ENCODE measurements at places on chromosomes 6 and 20. TPM values are rescaled to one million over a fixed set of nuclear protein-coding genes. Genes with fewer than 3 reads are reported as not detected.

CRISP3 gene
- total RNA-seq = 7.0 TPM

MCCD1 gene
- not detected for total RNA-seq

WFDC2 gene
- total RNA-seq = 295 TPM

NCR2 gene
- not detected for total RNA-seq

NHLRC1 gene
- total RNA-seq = 0.92 TPM

Data from Calu3 (cell line).